ENCODE measurements at places on chromosomes 1 and 21.

- no peak for DNase-seq
These were observed 110.1 kb downstream of the GRIK1 start for GRCh38 chr21:29829564-29830275.

- DNase-seq: no peak
These were observed 6.8 kb downstream of the CNN3 start for GRCh38 chr1:94920061-94920460.

GRCh38 chr1:27154991-27155781 lies at the start of gene SLC9A1:
Gene SLC9A1 (minus strand): TSS chr1:27155125. CDS start chr1:27154334, 791 bp downstream.
- DNase-seq: peak; percentile 76

DNA sequence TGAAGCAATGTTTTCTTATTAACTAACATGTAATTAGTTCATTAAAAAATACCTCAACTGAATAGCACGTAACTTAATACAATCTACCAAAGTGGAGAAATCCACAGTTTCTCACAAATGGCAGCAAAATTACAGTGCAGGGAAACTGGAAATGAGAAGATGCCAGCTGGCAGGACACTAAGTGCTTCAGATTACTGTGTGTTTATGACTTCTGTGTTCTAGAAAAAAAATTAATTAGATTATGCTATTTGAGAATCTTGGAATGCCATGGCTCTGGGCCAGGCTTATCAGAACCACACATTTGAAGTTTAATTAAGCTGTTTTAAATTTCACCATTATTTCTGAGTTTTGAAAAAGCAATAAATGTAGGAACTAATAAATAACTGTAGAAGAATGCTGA lies 357.6 kb downstream of the TGFB2 start:
- no peak for DNase-seq

GRCh38 chr1:36402504-36402890 lies 4.8 kb upstream of the LSM10 start:
- DNase-seq: no peak

DNA sequence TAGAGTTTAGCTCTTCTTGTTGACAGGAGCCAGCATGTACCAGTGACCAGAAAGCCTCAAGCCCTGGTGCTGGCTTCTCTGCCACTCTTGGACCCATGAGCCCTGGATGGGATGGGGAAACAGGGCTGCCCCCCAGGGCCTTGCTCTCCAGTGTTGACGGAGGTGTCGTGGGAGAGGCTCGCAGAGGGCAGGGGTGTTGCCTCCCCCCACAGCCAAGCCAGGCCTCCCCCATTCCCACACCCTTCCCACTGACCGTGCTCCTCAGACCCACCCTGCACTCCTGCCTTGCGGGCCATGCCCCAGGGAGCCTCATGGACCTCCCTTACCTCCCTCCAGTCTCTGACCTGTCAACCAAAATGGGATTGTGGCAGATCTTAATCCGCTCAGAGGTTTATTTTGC lies 123.8 kb upstream of the COL6A1 start:
- no peak for DNase-seq

DNA sequence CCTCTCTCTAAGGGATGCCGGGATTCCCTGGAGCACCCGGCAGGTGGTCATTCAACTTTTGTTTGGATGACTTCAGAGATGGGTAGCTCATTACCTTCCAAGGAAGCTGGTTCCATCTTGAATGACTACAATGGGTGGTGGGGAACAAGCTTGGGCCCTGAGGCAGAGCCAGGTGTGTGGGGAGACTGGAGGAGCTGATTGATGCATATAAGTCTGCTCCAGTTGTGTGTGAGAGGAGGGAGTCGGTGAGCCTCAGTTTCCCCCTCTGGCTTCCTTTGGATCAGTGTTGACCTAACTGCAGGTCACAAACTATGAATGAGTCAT lies 133.8 kb upstream of the ZBTB40 start:
- no peak for DNase-seq

- DNase-seq: no peak
These were observed 12.6 kb downstream of the CD2 start for GRCh38 chr1:116766616-116767469.

DNA sequence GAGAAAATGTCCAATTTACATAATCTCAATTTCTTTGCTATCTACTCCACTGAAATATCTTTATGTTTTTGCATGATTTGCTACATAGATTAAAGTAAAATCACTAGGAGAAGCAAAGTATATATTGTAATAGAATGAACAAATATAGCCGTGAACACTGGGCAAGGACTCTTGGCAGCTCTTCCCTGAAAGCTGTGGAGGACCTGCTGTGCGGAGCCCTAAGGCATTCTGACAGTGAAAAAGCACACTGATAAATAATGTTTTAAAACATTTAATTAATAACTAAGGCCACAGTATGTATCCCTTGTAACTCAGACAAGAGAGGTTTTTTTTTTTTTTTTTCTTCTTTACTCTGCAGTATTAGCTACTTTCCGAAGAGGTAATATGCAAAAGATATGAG lies 256.1 kb upstream of the DPYD start:
- DNase-seq: no peak

GRCh38 chr1:46547481-46548383 lies 3.7 kb downstream of the KNCN start:
- DNase-seq: no peak

GRCh38 chr1:32619701-32620485 lies 30.5 kb downstream of the ZBTB8OS start:
- no peak for DNase-seq
